ENCODE measurements at places on chromosomes 13 and 19.

DNA sequence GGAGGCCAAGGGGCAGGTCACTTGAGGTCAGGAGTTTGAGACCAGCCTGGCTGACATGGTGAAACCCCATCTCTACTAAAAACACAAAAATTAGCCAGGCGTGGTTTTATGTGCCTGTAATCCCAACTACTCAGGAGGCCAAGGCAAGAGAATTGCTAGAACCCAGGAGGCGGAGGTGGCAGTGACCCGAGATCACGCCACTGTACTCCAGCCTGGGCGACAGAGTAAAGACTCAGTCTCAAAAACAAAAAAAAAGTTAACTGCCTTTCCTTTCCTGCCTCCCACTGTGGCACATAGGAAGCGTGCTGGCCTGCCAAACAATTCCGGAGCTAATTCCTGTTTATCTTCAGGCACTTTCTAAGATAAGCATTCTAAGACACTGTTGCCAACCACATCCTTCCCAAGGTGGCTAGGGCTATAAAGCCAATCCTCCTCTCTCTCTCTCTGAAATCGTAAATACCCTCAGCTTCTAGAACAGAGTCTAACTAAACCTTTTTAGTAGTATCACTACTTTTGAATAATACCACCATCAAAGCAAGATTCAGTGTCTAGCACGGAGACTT lies 21.6 kb downstream of the SLC25A30 start:
- DNase-seq = no peak

DNA sequence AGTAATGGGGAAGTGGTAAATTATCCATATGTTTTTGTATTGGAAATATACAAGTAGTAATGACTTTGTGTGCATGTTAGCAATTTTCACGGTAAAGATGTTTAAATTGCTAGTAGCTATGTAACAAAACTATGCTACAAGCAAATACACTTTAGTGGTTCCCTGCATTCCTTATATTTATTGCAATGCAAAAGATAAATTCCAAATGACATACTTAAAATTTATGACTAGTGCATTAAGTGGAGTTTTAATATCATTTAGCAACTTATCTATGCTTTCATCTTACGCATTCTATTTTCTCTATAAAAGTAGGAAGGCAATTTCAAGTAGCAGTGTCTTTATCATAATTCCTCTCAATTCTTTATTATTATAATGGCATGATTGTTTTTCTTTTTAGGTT lies 482.8 kb downstream of the SLITRK5 start:
- no peak for DNase-seq

GRCh38 chr19:10815007-10815536 lies 20.9 kb downstream of the TMED1 start:
- no peak for DNase-seq

GRCh38 chr19:33094436-33095067 lies 13.6 kb downstream of the GPATCH1 start:
- DNase-seq = no peak

DNA sequence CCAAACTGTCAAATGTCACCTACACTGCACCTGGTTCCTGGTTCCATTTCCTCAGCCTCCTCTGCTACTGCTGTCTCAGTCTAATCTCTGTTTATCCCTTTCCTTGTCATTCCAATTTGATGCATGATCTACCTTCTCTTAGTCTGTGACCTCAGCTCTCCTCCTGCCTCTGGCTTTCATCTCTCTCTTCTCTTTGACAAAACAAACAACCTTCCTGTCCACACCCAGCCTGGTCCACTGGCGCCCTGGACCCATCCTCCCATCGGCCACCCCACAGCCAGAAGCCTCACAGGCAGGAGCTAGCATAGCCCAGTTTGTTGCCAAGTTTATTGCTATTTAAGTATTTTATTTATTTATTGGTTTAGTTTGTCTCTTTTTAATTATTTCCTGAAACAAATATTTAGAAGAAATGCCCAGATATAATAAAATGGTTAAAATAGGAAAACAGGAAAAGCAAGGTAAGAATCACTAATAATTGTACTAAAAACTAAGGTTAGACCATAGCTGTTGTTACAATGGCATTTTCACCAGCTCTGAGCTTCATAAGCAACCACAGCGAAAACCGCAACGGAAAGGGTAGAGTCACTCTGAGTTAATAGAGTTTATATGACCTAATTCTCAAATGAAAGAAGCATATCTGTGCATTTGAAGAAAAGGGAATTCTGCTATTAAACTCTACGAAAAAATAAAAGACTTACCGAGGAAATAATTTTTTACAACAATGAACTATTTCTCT lies 68.6 kb downstream of the EFNB2 start:
- DNase-seq = no peak

DNA sequence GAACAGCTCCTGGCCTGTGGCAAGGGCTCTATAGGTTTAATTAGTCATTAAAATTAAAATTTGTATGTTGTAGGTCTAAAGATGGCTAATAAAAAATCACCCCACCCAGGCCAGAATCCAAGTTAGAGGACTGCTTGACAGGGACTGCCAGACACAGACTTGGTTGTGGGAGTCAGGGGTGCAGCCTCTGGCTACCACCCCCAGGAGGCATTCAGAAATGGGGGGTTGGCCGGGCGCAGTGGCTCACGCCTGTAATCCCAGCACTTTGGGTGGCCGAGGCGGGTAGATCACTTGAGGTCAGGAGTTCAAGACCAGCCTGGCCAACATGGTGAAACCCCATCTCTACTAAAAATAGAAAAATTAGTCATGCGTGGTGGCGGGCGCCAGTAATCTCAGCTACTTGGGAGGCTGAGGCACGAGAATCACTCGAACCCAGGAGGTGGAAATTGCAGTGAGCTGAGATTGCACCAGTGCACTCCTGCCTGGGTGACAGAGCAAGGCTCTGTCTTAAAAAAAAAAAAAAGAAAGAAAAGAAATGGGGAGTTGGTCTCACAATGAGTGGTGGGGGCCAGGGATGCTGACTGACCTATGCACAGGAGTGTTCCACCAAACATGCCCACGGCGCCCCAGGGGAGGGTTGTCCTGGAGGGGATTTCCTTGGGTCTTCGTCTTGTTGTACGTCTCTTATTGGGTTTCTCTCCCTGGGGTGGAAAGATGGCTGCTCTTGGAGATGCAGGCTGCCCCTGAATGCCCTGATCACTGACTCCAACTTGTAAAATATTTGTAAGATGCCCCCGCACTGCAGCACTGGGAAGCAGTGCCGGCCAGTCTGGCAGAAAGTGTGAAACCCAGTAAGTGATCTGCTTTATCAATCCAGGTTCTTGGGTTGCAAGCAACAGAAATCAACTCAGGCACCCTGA lies 68.8 kb downstream of the SIPA1L3 start:
- DNase-seq = no peak

- DNase-seq = no peak
These were observed 193.9 kb downstream of the GPC5 start for GRCh38 chr13:91592056-91593014.

DNA sequence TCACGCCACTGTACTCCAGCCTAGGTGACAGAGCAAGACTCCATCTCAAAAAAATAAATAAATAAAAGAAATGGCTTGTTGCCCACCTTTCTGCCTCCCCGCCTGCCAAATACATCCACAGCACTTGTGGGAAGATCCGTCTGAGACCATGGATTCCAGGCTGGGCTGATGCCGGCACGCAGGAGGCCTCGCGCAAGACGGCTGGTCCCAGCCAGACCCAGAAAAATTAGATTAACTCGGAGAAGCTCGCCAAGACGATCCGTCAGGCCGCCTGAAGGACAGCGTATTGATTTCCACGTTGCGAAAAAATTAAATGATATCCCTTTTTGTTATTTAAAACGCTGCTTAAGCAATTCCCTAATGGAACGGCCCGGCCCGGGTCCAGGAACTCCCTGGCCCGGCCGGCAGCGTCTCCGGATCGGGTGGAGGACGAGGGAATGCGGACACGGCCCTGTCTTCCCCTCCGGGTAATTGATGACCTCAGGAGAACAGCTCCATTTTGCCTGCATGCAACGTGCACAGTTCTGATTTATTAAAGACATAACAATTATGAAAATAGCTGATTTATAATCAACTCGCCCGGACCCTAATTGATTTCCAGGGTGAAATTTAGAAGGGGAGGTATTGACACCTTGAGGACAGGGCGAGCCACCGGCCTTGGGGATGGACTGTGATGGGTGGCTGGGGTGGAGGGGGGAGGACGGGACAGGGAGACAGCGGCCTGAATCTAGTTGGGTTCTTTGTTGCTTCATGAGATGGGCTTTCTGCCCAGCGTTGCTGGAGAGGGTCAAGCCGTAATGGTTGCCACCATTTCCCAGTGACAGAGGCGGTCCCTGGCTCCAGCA lies 52.1 kb downstream of the ZNRF4 start:
- DNase-seq = no peak

- DNase-seq = no peak
These were observed 1686.7 kb upstream of the MIR17HG start for GRCh38 chr13:89660752-89661151.

- DNase-seq = no peak
These were observed 450 bp downstream of the SELENOW start for GRCh38 chr19:47778954-47779351.

- no peak for DNase-seq
These were observed 20.7 kb downstream of the CLDN10 start for GRCh38 chr13:95573221-95573620.

- no peak for DNase-seq
These were observed 10.6 kb upstream of the RAB20 start for GRCh38 chr13:110571896-110572777.

DNA sequence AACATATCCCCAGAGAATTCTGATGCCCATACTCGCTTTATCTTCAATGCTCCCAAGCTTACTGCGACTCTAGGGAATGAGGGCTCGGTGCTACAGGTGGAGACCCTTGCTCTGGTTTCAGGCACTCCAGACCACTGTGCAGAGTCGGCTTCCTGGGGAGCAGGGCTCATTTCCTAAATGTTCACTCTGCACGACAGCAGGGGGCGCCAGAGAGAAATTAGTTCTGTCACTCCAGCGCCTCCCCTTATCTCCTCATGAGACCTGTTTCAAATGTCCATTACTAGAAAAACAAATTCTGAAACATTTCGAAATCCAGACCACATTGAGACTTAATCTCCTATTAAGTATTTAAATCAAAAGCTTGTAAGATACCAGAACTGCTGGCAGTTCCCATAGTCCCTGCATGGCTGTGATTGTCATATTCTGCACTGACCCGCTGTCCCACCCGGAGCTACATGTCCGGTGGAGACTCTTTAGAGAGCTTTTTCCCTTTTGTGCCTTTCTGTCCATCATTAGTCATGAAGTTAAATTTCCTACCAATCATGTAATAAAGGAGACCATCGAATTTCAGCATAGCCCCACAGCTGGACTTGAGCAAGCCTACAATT lies 22.4 kb downstream of the EPSTI1 start:
- peak; percentile 75 for DNase-seq

GRCh38 chr13:38769526-38769925 lies 82.6 kb downstream of the FREM2 start:
- no peak for DNase-seq

GRCh38 chr13:51643882-51644281 lies 59.6 kb downstream of the WDFY2 start:
- DNase-seq = no peak

DNA sequence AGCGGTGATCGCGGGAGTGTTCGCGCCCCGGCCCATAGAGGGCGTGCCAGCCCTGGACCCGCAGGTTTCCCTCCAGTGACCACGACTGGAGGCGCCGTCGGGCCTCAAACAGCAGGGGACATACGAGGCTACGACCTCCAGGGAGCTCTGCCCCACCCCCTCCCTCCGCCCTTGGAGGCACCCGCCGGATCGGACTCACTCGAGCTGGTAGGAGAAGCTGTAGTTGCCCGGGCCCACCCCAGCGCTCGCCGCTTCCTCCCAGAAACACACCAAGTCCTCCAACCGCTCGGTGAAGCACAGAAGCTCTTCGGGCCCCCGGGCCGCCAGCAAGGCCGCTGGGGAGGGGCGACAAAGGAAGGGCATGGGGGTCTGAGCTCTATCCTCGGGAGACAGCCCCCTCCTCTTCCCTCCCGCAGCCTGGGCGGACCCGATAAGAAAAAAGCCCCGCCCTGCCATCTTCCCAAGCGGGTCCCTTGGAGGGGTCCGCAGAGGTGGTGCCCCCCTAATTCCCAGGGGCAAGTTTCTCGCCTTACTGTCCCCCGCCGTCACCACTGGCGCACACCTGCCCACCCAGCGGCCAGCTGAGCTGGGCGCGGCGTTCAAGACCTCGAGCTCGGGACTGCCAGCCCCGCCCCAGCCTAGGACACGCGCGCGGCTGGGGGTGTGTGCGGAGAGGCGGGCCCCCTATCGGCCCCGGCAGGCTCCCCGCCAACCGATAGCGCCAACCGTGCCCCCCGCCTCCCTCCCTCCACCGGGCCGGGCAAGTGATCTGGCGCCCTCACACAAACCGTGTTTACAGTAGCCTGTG lies 1.0 kb downstream of the EPOR start:
- DNase-seq = peak; percentile 88

DNA sequence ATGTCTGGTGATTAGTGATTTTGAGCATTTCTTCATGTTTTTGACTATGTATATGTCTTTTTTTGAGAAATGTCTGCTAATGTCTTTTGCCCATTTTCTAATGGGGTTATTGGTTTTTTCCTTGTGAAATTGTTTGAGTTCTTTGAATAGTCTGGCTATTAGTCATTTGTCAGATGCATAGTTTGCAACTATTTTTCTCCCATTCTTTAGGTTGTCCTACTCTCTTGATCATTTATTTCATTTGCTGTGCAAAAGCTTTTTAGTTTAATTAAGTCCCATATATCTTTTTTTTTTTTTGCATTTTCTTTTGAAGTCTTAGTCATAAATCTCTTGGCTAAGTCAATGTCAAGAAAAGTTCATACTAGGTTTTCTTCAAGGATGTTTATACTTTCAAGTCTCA lies 449.8 kb downstream of the DACH1 start:
- DNase-seq = no peak

GRCh38 chr19:1001538-1002166 lies 1.4 kb downstream of the GRIN3B start:
- peak; percentile 62 for DNase-seq

GRCh38 chr19:56309511-56310185 lies 5.0 kb downstream of the ZSCAN5A start:
- peak; percentile 81 for DNase-seq

- no peak for DNase-seq
These were observed 4.2 kb downstream of the PSG2 start for GRCh38 chr19:43078311-43078710.

DNA sequence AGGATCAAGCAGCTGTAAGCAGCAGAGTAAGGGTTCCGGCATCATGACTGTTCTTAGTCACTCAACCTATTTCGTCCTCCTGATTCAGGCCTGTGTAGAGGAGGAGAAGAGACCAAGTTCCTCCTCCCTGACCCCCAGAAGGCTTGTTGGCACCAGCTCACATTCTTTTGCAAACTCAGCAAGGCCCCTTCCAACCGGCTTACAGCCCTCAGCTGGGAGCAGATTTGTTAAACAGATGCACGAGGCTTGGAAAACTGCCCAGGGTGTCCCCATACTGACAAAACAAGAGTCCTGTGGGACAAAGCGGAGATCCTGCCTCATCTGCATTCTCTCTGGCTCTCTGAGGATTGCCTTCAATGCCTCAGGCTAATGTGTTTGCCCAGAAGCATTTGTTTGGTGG lies 113.2 kb upstream of the SOX21 start:
- no peak for DNase-seq

DNA sequence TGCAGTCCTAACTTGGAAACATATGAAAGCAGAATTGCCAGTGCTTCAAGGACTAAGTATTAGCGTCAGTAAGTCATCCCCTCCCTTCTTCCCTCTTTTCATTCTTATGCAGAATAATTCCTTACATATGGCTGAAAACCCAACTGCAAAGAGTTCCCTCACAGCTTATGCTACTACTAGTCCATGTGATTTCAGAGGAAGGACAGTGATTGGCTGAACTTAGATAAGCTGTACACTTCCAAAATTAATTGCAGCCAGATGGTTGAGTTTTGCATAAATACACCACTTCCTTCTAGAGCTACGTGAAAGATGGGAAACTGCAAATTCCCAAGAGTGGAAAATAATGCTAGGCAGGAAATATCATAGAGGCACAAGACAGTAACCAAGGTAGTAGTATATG lies 730.4 kb downstream of the OLFM4 start:
- no peak for DNase-seq
